ENCODE measurements at places on chromosomes 2 and 18.

- peak; percentile 57 for DNase-seq
These were observed 15.3 kb downstream of the CHRNA1 start for GRCh38 chr2:174748948-174749347.

DNA sequence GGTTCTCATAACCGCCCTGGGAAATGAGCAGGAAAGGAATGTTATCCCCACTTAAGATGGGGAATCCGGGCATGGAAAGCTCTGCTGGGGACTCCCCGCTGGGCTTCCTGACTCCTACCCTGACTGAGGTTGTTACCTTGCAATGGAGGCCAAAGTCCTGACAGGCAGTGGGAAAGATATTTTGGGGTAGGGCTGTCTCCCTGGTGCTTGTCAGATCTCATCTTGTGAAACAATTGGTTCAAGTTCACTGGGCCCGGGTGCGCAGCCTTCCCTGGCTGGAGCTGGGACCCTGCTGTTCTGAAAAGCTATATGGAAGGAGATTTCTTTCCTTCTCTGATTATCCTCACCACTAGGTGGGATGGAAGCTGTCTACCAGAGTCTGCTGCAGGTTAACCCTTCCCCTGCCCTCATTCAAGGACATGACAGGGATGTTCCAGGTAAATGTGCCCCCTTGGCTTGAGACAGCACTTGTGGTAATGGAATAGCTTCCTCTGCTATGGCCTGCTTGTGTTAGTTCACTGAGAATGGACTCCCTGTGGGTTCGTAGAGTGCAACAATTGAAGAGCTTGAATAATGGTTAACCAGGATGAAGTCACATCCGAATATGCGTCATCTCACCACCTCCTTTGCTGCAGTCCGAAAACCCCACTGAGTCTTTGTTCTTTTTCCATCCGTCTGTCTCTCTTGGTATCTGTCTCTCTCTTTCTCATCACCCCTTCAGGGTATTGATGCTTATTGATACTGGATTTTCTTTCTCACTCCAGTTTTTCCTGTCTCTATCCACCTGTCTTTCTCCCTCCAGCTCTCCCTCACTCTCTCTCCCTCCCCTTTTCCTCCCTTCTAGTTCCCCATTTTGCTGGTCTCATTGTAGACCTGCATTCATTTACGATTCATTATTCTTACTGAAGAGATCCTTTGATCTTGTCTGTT, 67.8 kb upstream of the EPAS1 start:
- no peak for DNase-seq

GRCh38 chr2:2940702-2941101, 436.9 kb downstream of the EIPR1 start:
- no peak for DNase-seq

GRCh38 chr2:96082211-96083063, 33.9 kb downstream of the ADRA2B start:
- DNase-seq = no peak

- DNase-seq = no peak
These were observed 35.7 kb downstream of the ODC1 start for GRCh38 chr2:10412380-10412779.

- DNase-seq = no peak
These were observed 83.5 kb downstream of the NFATC1 start for GRCh38 chr18:79479116-79479760.

Measured in muscle of arm (tissue), 14 donors.